ENCODE measurements at places on chromosomes 7 and 10. TPM values are rescaled to one million over a fixed set of nuclear protein-coding genes. Genes with fewer than 3 reads are reported as not detected.

The SPDYE16 gene
- total RNA-seq = not detected

The SLC26A4 gene
- 0.26 TPM for total RNA-seq

The ZNF425 gene
- 3.8 TPM for total RNA-seq

The NUTM2D gene
- total RNA-seq = 3.0 TPM

The TUBB8 gene
- not detected for total RNA-seq

The MMP21 gene
- 0.23 TPM for total RNA-seq

The HECW1 gene
- 0.32 TPM for total RNA-seq

The MEPCE gene
- total RNA-seq = 38.8 TPM

The SLC16A12 gene
- total RNA-seq = 1.4 TPM

The COA1 gene
- 35.3 TPM for total RNA-seq

The SPDYE1 gene
- total RNA-seq = not detected

DNA sequence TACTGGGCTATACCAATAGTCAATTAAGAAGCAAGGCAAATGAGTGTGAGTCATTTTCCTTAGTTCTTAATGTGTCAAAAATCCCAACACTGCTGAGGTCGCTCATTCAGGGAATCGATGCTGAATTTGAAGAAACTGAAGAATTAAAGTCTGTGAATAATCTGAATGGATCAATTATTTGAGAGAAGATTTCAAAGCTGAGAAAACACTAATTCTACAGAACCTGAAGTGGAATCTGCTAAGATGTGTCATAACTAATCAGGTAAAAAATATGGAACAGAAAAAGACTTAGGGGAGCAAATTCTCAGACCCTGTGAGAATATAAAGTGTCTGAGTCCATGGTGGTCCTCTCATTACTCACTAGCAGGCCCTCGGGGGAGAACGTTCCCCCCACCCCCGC lies 125.6 kb downstream of the DIP2C start:
- DNase-seq = no peak

GRCh38 chr7:141700296-141700847 lies 1.6 kb downstream of the DENND11 start:
- no peak for DNase-seq

DNA sequence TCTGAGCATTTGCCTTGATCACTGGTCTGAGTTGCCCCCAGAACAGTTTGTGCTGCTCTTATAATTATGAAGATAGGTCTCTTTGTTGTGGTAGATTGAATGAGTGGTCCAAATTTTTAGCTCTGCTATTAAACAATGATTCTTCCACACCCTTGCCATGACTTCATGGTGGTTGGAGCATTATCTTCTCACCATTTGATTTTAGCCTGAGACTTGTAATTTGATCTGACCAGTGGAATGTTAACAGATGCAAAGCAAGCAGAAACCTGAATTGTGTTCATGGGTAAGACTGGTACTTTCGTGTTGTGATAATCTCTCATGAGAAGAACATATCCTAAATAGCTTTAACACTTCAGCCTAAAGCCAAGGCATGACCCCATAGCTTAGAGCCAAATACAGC lies 139.1 kb downstream of the TFPI2 start:
- DNase-seq = no peak

DNA sequence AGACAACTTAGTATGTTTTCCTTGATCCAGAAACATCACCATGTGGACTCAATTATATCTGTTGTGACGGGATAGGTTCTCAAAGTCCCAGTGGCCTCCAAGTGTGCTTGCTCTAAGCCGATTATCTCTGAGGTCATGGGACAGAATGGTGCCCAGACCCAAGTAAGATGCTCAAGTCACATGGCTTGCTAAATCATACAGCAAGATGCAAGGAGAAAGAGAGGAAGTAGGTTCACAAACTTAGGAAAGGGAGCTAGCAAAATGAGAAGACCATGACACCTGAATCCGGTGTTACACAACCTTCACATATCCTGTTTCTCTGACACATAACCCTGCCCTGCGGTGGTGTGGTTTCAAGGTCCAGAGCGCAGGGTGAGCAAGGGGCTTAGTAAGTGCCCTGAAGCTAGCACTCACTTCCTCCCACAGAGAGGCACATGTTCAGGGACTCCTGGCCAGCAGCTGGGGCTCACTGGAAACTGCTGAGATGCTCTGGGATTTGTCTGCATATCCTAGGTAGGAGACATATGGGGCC lies 590.9 kb upstream of the ANKRD30A start:
- DNase-seq = no peak

GRCh38 chr10:56351909-56352630 lies 9.0 kb downstream of the ZWINT start:
- no peak for DNase-seq

DNA sequence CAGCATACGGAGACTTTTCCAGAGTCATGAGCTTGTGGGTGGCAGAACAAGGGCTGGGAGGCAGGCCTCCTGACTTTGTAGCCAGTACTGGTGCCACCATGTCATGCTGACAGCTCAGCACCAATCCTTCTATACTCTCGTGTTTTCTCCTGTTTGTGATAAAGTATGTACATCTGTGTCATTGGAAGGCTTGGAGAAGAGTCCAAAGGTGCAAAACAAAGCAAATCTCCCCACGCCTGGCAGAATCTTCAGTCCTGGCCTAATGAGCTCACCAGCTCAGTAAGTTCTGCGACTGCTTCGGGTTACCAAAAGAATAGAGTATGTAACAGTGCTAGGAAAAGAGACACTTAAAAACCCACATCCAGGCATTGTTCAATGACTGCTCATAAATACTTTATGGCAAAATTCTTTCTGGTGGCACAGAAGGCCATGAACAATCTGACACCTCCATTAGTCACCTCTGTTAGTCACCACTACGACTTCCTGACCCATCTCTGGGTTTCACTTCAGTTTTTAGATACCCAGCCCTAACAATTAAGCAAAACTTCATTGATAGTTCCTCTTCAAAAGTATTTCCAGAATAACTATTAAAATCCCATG lies 24.5 kb downstream of the STEAP1 start:
- DNase-seq = no peak

DNA sequence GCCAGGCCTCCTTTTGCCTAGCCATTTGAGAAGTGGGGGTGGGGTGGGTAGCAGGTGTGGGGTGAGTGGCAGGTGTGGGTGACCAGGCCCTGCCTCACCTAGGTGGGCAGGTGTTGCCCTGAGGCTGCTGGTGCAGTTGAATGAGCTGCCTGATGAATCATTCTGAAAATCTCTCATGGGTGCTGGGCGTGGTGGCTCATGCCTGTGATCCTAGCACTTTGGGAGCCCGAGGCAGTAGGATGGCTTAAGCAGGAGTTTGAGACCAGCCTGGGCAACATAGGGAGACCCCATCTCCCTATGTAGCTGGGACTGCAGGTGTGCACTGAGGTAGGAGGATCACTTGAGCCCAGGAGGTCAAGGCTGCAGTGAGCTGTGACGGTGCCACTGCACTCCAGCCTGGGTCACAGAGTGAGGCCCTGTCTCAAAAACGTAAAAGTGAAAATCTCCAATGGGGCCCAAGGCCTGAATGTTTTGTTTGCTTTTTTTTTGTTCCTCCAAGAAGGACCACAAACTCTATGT lies 17.7 kb downstream of the TSPAN14 start:
- DNase-seq = no peak

GRCh38 chr10:133422807-133423771 lies 1.3 kb downstream of the SPRN start:
- no peak for DNase-seq

DNA sequence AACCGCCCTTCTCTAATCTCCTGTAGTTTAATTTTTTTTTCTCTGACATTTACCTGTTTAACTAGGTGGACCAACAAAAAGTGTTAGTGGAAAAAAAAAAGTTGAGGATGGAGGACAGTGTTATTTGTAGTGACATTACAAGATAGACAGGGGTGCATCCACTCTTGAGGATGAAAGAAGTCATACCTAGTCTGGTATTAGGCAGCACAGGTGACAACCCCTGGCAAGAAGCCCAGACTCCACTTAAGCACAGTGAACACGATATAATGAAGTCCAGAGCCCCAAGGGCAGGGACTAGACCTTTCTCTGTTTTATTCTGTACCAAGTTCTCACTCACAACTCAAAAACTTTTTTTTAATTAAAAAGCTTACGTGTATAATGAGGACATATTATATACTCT lies 268.4 kb downstream of the GPR37 start:
- DNase-seq = no peak

- DNase-seq = peak; percentile 79
These were observed 1.1 kb downstream of the WASL start for GRCh38 chr7:123747620-123748141.

- DNase-seq = no peak
These were observed 64.2 kb downstream of the PRLHR start for GRCh38 chr10:118531105-118531852.

DNA sequence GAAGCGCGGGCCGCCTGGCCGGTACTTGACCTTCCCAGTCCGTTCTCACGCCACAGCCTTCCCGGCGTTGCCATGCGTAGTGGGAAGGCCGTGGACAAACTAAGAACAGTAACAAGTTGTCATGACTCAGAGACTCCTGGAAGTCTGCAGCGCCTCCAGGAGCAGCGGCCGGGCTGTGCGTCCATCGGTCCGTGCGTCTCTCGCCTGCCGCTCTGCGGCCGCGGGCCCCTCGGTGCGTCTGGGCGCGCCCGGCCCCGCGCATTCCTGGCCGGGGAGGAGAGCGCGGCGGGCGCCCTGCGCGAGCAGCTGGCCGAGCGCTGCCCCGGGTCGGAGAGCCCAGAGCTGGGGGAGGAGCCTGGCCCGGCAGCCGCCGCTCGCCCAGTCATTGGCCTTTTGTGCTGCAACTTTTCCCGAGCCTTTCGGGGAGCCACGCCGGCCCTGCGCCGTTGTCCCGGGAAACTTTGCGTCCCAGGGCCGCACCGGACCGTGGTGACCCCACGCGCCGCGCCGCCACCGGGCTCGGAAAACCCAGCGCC lies 123.7 kb downstream of the TACC2 start:
- DNase-seq = peak; percentile 88

DNA sequence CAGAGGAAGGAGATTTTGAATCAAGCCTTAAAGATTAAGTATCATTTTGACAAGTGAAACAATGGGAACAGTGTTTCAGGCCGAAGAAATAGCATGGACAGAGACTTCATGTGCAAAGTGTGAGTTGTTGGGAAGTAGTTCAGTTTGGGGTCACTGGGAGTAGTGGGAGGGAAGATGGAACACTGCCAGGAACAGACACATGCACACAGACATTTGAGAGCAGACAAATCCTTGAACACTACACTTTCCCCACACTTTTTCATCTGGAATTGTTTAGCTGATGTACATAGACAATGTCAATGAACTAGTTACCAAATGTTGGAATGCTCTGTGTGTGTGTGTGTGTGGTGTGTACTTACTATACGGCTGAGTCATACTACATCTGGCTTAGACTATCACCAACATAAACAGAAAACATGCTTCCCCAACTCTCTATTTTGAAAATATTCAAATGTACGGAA lies 52.4 kb upstream of the LRRC17 start:
- no peak for DNase-seq

- DNase-seq = no peak
These were observed 180.6 kb upstream of the NEBL start for GRCh38 chr10:21077681-21078080.

DNA sequence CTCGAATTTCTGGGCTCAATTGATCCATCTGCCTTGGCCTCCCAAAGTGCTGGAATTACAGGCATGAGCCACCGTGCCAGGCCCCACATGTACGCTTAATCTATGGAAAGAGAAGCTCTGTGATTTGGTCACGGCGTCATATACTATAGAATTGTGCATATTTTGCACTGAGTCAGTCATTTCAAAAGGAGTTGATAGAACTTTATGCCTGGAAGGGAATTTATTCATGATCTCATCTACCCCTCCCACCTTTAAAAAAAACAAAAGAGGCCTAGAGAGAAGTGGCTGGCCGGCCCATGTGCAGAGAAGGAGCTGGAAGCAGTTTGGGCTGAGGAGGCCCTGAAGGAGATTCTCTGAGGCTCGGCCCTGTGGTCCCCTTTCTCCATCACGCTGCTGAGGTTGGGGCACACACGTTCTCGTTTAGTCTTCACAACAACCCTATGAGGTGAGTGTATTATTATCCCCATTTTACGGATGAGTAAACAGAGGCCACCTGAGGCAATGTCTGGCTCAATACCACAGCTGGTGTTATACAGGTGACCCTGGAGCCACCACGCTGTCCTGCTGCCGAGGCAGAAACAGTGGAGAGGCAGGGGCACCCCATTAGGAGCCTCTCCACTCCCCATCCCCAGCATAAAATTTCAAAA lies 47.2 kb upstream of the ZRANB1 start:
- no peak for DNase-seq

GRCh38 chr7:94414481-94414880 lies 19.8 kb downstream of the COL1A2 start:
- no peak for DNase-seq

GRCh38 chr7:158818325-158819213 lies 10.7 kb downstream of the ESYT2 start:
- peak; percentile 92 for DNase-seq

GRCh38 chr7:126750207-126750911 lies 502.4 kb downstream of the GRM8 start:
- no peak for DNase-seq

- DNase-seq = no peak
These were observed 28.3 kb downstream of the FZD9 start for GRCh38 chr7:73461782-73462285.

DNA sequence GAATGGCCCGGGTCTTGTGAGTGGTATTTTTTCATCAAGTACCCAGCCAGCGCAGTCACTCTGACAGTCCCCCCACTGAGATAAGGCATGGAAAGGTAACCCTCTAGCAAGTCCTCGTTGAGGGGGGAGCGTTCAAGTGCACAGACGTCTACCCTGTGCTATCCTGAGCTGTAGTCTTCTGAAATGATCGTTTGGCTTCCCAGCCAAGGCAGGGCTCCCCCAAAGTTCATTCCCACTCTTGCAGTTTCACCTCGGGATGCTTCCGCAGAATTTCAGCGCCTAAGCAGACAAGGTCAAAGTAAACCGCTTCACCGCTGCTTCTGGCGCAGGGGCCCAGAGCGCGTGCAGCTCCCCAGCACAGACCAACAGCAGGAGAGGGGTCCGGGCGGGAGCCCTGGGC lies 1.8 kb downstream of the INSYN2A start:
- DNase-seq = no peak

GRCh38 chr7:120052884-120053382 lies 220.0 kb upstream of the KCND2 start:
- DNase-seq = no peak

DNA sequence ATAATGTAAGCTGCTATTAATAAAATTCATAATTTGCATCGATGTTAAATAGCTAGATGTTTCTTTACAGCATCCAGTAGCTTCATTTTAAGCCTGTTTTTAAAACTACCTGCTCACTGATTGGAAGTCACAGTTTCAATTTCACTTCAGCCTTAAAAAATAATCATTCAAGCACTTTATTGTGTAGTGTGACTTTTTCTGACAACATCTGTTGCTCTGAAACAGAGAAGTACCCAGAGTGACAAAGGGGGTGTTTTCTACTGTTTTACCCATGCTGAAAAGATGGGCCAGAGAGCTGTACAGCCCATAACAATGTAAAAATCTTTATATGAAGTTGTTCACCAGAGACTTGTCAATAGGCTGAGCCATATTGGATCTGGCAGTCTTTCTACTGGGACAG lies 437.2 kb downstream of the MDFIC start:
- DNase-seq = no peak

- DNase-seq = no peak
These were observed 20.4 kb upstream of the HIPK2 start for GRCh38 chr7:139798221-139798620.

Data from suprapubic skin (tissue), 4 donors.